CD4-positive, CD25-positive, alpha-beta regulatory T cell (primary cell): ENCODE measurements at places on chromosomes 12 and 14.

GRCh38 chr12:18992336-18992735 lies 137.2 kb upstream of the PLEKHA5 start:
- DNase-seq, result no peak

- DNase-seq, result no peak
Measured at GRCh38 chr14:95045836-95046430, 111.4 kb downstream of the DICER1 start.

DNA sequence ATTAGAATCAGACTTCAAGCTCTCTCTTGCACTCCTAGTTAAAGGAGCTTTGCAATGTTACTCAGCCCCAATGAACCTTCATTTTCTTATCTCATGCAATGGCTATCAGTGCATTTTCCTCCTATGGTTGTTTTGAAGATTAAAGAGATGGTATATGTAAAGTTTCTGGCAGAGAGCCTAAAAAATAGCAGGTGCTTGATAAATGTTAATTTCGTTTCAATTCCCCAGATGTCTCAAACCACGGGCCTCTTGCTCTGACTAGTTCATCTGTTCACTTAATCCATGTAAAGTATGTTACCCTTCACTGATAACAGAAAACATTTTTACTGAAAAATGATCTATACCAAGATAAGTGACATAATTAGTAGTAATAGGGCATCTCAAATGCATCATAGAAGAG lies 735.4 kb upstream of the USP15 start:
- no peak for DNase-seq

DNA sequence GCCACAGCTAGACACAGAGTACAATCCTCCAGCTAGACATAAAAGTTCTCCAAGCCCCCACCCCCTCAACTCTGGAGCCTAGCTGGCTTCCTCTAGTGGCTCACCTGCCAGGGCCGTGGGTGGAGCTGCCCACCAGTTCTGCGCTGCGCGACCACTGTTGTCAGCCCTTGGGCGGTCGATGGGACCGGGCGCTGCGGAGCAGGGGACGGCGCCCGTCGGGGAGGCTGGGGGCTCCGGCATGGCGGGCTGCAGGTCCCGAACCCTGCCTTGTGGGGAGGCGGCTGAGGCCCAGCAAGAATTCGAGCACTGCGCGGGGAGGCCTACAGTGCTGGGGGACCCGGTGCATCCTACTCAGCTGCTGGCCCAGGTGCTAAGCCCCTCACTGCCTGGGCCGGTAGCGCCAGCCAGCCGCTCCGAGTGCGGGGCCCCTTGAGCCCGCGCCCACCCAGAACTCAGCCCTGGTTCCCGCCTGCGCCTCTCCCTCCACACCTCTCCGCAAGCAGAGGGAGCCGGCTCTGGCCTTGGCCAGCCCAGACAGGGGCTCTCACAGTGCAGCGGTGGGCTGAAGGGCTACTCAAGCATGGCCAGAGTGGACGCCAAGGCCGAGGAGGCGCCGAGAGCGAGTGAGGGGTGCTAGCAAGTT lies 51.0 kb downstream of the RTN1 start:
- DNase-seq, result no peak

DNA sequence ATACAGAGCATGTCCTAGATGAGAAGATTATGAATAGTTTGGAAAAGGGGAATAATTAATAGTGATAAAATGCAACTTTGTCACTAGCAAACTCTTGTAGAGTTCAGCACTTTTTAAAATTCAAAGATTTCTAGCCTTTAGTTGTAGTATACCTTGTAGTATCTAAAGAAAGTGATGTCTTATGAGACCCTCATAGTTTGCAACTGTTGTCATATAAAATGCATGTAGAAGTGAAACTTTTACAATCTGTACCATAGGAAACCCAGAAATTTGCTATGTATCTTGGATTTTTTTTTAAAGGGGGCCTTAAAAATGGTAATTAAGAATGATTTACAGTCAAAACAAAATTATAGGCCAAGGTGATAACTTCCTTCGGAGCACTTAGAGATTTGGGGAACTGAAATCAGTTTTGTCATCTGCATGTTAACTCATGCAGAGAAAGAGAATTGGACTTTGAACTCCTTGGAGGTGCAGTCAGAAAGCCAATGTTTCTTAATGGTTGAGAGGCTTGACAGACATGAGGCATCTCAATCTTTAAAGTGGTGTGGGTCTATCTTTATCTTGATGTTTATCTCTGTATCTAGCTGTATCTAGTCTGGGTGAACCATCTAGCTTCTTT lies 1.3 kb downstream of the LRRK2 start:
- no peak for DNase-seq

- no peak for DNase-seq
Measured at GRCh38 chr14:24130717-24131548, 474 bp downstream of the FITM1 start.
